Activated T-cell treated with anti-CD3 and anti-CD28 coated beads, Interleukin-2, amount 50 U/mL, for 4 hours (primary cell): ENCODE measurements at places on chromosomes 5 and 9.

DNA sequence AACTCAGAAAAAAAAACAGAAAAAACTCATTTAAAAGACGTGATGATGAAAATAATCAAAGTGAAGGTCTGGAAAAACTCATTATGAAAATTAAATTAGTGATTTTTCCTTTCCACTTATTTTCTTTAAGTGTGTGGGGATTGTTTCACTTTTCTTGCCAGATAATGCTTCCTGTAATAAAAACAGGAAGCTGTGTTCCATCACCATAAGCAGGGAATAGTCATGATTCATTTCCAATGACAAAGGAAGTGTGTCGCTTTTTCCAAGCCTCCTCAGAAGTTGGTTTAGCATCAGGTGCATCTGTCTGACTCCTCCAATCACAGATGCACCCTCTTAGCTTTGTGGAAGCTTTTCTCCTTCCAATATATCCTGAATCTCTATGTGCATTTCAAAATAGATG is 2068.7 kb downstream of the MAT2B start:
- no peak for DNase-seq

- DNase-seq = no peak
Measured at GRCh38 chr5:67214036-67214435, 17.4 kb upstream of the CD180 start.

GRCh38 chr5:58924306-58924705 is 341.4 kb downstream of the RAB3C start:
- DNase-seq = no peak

DNA sequence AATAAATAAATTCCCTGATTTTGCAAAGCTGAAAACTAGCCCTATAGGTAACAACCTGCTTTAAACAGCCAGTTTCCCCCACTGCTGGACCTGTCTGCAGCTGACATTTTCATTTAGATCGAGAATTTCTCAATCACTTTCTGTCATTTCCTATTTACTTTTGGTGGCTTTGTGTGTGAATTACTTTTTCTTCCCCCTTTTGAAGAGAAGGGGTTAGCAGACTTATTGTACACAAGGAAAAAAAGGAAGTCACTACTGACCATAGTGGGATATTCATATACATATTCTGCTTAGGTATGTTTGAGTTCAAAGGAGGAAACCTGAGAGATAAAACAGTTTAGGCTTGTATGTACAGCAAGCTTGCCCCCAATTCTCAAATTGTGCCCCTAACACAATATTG is 27.0 kb upstream of the IFNB1 start:
- DNase-seq = no peak

DNA sequence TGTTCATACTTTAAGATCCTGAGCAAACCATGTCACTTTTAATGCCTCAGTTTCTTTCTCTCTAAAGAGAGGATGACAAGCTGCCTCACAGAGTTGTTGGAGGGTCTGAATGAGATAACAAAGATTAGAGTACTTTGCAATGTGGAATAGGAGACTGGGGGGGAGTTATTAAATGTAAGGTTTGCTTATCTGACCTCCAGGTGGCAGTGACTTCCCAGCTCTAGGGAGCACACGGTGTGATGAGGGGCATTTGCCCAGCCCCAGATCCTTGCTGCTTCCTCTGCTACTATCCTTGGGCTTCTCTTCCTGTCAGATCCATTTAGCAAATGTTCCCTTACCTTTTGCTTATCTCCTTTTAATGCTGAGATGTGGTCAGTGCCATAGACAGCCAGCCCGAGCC is 30.7 kb downstream of the ENHO start:
- no peak for DNase-seq

- DNase-seq = no peak
Measured at GRCh38 chr5:132639706-132640130, 18.3 kb upstream of the IL13 start.

- DNase-seq = no peak
Measured at GRCh38 chr9:89920951-89921350, 316.1 kb downstream of the GADD45G start.
